Left kidney (tissue), 8 donors: ENCODE measurements at places on chromosomes 5 and 9. TPM values are rescaled to one million over a fixed set of nuclear protein-coding genes. Genes with fewer than 3 reads are reported as not detected.

GRCh38 chr5:20559845-20560244 lies 571.8 kb upstream of the CDH18 start:
- DNase-seq, result no peak

GRCh38 chr9:86039991-86040860 lies 59.1 kb downstream of the GOLM1 start:
- no peak for DNase-seq

DNA sequence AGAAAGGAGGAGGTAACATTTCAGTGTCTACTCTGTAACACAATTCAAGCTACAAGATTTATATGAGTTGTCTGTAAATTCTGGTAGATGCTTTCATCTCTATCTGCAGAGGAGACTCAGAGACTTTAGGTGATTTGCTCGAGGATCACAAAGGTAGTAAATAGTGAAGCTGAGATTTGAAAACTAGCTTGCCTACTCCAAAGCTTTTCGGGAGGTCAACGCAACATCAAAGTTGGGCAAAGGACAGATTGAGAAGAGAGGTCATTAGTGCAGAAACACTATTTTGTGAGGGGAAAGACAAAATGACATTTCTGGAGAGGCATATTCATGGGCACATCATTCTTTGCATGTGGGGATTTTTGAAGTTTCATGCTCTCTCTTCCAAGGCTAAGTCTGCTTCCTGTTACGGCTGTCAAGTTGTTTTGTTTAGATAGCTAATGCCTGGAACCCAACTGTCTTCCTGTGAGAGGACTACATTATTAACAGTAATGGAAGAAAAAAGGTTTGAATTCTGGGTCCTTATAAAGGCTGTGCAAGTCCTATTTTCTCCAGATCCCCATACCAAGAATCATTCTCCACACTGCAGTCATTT lies 413.5 kb upstream of the ZNF462 start:
- peak; percentile 28 for DNase-seq

DNA sequence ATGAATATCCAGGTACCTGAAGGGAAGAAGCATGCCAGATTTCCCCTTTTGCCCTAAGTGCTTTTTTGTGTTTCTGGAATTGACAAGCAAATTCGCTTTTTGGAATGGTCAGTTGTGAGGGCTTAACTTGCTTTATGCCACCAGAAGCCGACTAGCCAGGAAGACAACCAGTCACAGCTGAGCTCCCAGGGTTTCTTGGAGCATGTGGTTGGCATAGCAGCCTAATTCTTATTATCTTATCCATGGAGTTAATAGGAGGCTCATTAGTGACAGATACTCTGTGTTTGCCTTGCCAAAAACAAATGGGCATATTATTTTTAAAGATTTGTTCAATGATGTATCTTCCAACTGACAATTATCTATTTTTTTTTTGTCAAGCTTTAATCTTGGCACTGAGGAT lies 500.7 kb downstream of the PTPRD start:
- no peak for DNase-seq

DNA sequence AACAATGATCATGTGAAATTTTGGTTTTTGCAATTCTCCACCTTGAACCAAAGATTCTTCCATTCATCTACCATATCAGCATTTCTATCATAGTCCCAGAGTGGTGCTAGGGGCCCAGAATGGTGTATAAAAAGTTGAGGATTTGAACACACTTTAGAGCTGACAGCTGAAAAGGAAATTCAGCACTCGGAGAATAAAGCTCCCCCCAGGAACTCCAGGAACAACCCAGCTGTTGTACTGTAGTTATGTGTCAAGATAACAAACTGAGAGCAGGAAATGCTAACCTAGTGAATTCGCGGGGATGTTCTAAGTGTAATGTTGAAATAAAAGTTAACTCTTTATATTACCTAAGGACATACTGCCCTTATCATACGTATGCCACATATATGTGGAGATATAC lies 216.7 kb downstream of the NFIB start:
- peak; percentile 60 for DNase-seq

- no peak for DNase-seq
These were observed 178.8 kb upstream of the KIF2A start for GRCh38 chr5:62127098-62127736.

- DNase-seq, result no peak
These were observed 198.1 kb upstream of the EFNA5 start for GRCh38 chr5:107868650-107869409.

DNA sequence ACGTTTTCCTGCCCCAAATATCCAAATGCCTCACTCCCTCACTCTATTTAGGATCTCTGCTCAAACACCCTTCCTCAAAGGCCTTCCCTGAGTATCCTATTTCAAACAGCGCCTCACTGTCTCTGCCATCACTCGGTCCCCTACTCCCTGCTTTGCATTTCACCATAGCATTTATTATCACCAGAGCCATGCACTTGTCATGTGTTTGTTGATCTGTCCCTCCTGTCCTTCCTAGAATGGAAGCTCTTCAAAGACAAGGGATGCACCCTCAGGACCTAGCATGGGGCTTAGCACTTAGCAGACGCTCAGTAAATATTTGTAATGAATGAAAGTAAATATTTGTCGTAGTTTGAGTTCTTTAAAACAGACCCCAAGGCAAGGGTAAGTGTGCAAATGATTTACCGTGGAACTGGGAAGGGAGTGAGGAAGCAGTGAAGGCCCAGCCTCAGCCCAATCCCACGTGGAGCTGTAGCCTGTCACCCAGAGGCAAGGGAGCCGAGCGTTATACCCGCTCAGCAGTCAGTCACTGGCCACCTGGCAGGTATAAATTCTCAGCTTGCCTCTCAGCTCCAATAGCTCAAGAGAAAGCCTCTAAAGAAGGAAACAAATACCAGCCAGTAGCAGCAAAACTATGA lies 97.7 kb upstream of the KIF2A start:
- peak; percentile 12 for DNase-seq

THBS4 gene
- polyA plus RNA-seq, result 17.7 TPM

HTR4 gene
- polyA plus RNA-seq, result not detected
